ENCODE measurements at places on chromosomes 6 and 20.

DNA sequence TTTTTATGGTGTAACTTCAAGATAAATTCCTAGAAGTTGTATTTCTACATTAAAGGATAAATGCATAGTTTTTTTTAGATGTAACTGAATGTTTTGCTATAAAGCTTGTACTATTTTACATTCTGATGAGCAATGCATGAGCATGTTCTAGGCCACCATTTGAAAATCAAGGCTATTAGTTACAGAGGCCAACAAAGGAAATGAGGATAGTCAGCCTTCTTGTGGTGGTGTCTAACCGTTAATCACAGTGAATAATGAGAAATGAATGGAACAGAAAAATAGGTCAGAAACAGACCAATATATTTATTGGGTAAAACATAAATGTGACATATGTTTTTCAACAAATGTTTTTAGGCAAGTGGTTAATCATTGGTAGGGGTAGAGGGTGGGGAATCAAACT lies 37.6 kb upstream of the L3MBTL3 start:
- no peak for DNase-seq

DNA sequence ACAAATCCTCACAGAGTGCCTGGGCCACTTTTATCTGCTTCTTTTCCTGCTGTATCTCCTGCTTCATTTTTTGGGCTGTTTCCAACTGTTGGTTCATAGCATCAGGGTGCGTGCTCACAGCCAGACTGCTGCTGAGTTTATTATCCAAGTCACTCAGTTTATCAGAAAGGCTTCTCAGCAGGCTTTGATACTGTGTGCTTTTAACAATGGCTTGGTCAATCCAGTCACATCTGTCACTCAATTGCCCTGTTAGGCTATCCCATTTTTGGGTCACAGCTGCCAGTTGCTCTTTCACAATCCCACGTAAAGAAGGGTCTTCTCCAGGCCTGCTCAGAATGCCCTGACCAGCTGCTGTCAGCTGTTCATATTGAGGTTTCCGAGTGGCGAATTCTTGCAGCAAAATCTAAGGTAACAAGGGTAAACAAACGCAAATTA lies 87.2 kb downstream of the DST start:
- no peak for DNase-seq

DNA sequence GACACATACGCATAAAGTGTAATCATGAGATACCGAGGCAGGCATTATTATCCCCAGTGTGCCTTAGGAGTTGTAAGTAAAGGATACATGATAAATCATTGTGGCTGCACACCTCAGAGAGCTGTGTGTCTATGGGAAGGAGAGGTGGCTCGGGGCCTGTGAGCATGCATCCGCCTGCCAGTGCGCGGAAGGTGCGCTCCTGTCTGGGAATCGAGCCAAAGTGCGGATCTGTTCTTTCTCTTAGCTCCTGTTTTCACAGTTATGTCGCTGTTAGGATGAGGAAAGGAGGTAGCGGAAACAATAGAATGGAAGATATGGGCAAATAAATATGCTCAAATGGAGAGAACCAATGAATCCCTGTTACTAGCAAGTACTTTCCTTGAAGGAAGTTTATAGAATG lies 98.0 kb downstream of the ANKRD6 start:
- no peak for DNase-seq

GRCh38 chr20:38460040-38460623 lies 12.5 kb upstream of the RALGAPB start:
- no peak for DNase-seq

DNA sequence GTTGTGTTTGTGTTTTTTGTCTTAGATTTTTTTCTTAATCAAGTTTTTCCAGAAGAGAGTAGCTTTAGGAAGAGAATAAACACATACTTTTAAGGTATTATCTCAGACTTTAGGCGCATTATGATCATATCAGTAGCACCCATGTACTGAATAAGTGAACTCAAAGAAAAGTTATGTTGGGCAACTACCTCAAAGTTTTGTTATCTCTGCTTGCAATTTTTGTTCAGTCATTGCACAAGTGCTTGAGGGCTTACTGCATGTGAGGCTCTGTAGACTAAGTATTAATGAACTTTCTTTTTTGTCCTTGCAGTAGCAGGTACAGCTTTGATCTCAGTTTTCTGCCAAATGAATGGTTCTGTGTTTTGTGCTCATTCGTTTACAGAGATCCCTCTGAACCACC lies 189.0 kb downstream of the SLC16A10 start:
- no peak for DNase-seq

- no peak for DNase-seq
These were observed 33.2 kb upstream of the NCOA3 start for GRCh38 chr20:47468290-47469050.

GRCh38 chr6:66429210-66429609 lies 722.2 kb upstream of the EYS start:
- no peak for DNase-seq

DNA sequence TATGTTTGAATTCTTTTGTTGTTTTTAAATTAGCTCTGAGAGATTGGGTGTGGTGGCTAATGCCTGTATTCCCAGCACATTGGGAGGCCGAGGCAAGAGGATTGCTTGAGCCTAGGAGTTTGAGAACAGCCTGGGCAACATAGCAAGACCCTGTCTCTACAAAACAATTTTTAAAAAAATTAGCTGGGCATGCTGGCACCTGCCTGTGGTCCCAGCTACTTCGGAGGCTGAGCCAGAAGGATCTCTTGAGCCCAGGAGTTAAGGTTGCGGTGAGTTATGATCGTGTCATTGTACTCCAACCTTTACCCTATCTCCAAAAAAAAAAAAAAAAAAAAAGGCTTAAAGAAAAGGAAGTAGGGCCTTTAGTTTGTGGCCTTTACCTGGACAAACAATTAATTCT lies 22.9 kb downstream of the DHX35 start:
- DNase-seq = no peak

DNA sequence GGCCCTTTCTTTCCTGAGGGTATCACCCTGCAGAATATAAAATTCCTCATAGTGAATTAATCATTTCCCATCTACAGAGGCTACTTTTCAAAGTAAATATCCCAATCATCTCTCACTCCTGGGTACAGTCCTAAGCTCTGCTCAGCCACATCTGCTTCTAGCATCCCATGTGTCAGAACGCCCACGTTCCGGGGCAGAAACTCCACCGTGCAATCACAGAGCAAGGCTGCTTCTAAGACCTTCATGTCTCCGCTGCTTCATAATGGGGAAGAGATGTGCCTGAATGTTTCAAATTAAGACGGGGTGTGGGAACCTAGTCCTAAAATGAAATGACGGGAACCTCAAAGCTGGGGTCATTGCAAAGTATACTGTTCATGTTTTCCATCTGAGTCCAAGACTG lies 208.8 kb upstream of the GMDS start:
- no peak for DNase-seq

- DNase-seq = no peak
These were observed 873.0 kb downstream of the KIF16B start for GRCh38 chr20:15700147-15700765.
